ENCODE measurements at places on chromosomes 4 and X. TPM values are rescaled to one million over a fixed set of nuclear protein-coding genes. Genes with fewer than 3 reads are reported as not detected.

Gene CHRDL1
- total RNA-seq = not detected

Gene USP51
- total RNA-seq = 0.78 TPM

Gene NAP1L2
- 2.6 TPM for total RNA-seq

Gene PNMA6A
- 0.20 TPM for total RNA-seq

Gene TSPAN6
- not detected for total RNA-seq

Gene GPRASP3
- total RNA-seq = 2.0 TPM

Gene NLGN3
- 1.2 TPM for total RNA-seq

Gene HAND2
- not detected for total RNA-seq

Gene SYN1
- 0.40 TPM for total RNA-seq

Gene EOLA1
- 36.4 TPM for total RNA-seq

Gene FATE1
- total RNA-seq = not detected

Gene SHROOM2
- total RNA-seq = not detected

Gene IL3RA
- total RNA-seq = 35.4 TPM

Gene CC2D2A
- total RNA-seq = not detected

Gene NLGN4X
- total RNA-seq = not detected

Gene GRPEL1
- 40.0 TPM for total RNA-seq
